ENCODE measurements at places on chromosomes 2 and 18.

- no peak for DNase-seq
Measured at GRCh38 chr2:218785103-218785502, 3.2 kb downstream of the CYP27A1 start.

DNA sequence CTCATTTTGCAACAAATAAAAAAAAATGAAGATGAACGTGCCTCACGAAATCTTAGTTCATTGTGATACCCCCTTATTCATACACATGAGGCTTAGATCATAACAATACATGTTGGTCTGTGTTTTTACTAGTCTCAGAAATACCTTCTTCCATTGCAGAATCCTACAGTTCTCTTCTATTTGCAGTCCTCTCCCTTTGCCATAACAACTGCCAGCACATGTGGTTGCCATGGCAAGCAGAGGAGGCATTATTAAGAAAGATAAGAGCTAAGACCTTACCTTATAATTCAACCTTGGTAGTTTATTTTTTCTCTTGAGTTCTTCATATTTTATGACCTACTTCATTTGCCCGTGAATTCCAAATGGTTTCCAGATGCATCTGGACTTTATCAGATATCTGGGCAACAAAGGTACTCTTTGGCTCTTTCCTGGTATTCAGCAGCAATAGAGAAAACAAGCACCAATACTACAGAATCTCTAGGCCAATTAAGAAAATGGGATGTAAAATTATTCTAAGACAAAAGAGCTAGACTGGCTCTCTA lies 524.0 kb downstream of the CMPK2 start:
- no peak for DNase-seq

DNA sequence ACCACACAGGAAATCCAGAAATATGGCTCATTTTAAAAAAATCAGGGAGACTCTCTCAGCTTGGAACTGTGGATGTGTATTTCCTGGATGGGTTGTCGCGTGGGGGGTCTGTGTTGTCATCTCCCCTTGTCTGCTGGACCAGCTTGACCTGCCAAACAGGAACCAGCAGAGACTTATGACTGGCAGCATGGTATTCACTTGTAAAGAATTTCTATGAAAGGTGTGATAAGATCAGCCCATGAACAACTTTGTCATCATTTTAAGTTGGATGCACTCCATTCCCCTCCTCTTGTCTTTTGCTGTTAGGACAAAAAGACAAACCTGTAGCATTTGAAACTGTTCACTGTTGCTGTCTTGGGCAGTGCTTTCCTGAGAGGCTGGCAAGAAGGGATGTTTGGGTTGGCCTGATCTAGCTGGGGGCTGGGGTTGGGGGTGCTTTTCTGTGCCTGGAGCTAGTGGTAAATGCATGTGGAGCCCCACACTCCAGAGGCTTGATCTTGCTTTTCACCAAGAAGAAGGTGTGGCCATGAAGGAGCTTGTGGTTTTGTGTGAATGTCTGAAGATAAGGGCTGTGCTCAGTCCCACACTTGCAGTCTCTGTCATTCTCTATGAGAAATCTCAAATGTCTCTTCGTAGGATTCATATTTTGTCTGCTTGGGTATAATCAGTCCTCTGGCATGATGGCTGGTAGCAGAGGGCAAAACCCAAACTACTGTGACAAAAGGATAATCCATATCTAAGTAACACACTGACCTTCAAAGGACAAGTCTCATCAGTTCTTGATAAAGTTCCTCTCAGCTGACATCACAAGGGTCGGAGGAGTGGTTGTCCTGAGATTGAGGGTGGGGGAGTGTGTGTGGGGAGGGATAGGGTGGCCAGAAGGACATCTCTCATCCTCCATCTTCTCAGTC lies 39.0 kb downstream of the RALB start:
- DNase-seq = no peak

DNA sequence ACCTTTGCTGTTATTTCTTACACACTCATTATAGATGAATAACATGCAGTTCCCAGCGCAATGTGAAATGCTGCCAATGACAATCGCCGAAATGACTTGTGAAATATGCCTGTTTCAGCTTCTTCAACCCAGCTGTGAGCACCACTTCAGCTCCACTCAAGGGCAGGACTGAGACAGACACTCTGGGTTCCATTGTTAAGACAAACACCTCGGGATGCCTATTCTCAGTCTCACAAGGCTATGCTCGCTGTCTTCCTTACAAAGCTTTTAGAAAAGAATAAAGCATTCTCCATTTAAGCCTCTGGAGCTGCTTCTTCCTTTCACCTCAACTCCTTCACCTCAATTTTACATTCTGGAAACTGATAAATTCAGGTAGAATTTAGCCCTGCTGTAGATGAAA lies 4.2 kb downstream of the CBLN2 start:
- DNase-seq = no peak

GRCh38 chr18:45670281-45670962 lies 53.6 kb upstream of the SLC14A1 start:
- no peak for DNase-seq

Data from iPS DF 6.9 (cell line).